ENCODE measurements at places on chromosomes 11 and 22.

GRCh38 chr11:126336138-126336541 lies 19.3 kb upstream of the ST3GAL4 start:
- DNase-seq = no peak

GRCh38 chr22:20575724-20576444 lies 68.5 kb downstream of the MED15 start:
- DNase-seq = no peak

DNA sequence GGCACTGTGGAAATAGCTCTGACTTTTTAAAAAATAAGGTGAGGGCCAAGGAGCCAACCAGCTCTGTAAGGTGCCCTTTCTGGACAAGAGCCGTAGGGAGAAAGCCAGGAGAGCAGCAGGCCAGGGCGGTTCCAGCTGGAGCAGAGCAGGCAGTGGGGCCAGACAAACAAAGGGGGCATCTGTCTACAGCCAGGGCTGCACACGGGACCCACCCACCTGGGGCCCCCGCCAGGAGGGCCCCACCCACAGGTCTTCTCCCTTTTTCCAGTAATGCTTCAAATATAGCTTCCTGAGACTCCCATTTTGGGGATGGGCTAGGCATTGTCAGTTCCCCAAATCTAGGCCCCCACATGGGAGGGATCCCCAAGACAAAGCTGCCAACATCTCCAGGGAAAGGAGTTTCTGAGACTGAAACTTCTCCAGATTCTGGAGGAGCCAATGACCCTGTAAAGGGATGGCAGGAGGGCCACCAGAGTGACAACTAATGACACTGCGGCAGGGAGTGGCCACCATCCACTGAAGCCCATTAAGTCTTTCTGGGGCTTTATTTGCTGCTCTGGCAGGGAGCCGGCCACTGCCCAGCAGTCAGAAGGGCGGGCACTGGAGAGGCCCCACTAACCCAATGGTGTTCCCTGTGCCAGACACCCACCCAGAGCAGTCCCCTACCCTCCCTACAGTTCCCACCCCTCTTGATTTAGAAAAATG lies 1.9 kb downstream of the ZFTA start:
- DNase-seq = no peak

GRCh38 chr11:78499971-78500370 lies 74.7 kb downstream of the NARS2 start:
- no peak for DNase-seq

DNA sequence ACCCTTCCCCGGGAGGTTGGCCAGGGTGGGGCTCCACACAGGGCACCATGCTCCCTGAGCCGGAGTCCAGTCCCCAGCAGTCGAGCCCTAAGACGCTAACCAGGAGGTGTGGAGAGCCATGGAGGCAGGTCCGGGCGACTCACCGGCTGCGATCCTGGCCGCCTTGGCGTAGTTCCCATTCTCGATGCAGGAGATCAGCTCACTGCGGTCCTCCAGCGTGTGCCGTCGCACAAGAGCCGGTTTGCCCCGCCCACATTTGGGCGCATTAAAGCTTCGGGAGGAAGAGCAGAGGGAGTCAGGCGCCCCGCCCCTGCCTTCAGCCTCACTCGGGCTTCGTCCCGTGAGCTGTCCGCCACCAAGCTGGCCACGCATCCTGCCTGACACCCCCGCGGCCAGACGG lies 50.8 kb downstream of the BRD1 start:
- no peak for DNase-seq

DNA sequence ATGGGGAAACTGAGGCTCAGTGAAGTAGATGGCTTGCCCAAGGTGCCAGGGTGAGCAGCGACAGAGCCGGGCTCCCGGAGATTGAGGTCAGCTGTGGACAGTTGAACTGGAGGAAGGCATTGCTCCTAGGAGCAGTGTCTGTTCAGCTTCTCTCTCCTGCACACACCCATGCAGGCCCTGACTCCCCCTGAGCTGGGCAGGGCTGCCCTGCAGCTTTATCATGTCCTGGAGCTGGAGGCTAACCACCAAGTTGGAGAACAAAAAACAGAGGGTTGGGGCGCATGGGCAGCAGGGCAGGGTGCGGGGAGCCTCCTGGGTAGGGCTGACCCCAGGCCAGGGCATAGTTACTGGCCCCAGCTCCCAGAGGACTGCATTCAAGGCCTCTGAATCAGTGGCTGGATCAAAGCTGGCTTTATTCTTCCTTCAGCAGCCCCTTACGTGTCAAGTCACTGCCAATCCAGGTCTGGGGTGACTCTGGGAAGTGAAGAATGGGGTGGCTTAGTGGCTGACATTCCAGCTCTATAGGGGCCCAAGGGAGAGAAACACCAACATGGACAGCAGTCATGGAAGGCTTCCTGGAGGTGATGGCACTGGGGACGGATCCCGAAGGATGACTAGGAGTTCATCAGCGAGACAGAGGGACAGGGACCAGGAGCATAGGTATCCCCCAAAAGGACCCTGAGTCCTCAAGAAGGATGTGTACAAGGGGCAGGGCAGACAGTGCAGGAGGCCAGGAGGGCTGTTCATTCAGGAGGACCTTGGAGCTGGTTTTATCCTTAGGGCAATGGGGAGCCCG lies 83.8 kb downstream of the CACNA1I start:
- no peak for DNase-seq

DNA sequence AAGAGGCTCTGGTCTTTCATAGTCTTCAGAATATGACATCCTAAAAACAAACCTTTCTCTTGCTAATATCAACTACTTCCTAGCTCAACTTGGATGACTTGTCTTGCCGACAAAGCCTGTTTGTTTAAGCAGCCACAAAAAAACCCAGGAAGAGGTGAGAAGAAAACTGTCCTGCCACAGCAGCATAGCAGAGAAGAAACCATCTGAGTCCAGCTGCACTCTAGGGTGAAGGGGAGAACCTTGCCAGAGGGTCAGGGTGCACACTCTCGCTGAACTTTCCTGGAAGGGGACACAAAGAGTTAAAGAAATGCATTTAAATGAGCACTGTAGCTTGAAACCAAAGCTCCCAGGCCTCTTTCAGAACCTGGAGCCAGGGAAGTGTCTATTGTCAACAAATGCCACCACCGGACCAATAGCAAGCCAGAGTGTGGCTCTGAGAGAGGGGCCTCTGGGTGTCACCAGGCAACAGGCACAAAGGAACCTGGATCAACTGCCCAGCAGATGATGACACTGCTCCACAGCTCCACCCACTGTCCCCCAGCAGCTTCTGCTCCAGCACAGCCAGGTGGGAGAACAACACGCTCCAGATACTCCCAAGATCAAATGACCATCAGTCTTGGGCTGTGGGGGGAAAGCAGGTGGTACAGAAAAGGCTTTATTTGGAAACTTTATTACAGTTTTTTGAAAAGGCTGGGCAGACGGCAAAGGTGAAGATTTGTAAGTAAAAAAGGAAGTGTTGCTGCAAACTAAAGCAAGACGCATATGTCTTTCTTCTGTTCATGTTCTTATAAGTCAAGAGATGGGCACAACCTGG lies 105.7 kb downstream of the RASSF10 start:
- no peak for DNase-seq

DNA sequence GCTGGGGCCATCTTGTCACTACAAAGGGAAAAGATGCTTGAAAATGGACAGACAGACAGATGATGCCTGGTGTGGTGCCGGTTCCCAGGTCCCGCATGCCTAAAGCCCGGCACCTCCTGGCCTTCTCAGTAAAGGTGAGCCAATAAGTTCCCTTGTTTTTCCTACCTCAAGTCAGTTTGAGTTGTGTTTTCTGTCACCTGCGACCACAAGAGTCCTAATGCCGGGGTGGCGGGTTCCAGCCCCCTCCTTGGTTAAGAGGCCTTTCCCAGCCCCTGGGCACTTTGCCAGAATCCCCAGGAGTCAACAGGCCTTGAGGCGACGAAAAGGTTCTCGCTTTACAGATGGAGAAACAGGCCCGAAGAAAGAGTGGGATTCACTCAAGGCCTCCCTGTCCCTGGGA lies 9.0 kb downstream of the FGF19 start:
- no peak for DNase-seq

- no peak for DNase-seq
Measured at GRCh38 chr11:118004543-118005223, 18.5 kb downstream of the IL10RA start.

DNA sequence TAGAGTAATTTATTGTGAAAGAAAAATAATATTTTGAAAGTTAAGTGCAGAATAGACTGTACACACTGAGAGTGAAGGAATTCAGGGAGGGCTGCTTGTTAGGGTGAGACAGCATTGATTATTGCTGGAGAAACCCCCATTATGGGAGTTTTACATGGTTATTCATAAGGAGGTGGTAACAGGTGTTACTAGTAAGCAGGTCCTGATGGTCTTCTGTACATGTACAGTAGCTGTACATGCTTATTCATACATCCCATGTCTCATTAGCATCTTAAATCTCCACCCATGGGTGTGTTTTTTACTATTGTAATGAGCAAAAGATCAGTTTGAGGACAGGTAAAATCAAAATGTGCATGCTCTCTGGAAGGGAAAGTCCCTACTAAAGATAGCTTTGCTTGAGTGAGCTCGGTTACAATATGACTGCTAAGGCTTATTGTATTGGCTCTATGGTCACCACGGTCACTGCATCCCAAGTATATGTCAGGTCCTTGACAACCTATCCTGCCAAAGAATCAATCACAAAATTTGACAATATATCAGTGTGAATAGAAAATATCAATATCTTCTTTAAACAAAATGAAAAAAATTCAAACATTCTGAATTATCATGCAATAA lies 6.2 kb downstream of the KDM4F start:
- no peak for DNase-seq

- no peak for DNase-seq
Measured at GRCh38 chr22:30763815-30764673, 69.4 kb downstream of the OSBP2 start.

- no peak for DNase-seq
Measured at GRCh38 chr11:32497951-32498350, 62.6 kb upstream of the WT1 start.

DNA sequence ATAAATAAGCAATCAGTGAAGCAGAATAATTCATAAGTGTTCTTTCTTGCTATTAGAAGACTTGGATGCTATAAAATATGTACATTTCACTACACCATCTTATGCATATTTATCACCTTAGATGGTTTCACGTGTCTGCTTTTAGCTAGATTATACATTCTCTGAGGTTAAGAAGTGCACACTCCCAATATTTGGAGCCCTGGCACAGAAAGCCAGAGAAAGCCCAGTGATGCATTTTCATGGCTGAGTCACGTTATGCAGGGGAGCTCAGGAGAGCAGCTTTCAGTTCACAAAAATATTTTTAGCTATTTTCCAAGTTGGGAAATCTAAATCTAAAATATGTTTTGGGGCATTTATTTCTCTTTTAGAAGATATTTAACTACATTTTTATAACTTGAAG lies 5.1 kb upstream of the TP53AIP1 start:
- DNase-seq = no peak

GRCh38 chr11:34938611-34939010 lies 22.2 kb downstream of the PDHX start:
- DNase-seq = no peak

DNA sequence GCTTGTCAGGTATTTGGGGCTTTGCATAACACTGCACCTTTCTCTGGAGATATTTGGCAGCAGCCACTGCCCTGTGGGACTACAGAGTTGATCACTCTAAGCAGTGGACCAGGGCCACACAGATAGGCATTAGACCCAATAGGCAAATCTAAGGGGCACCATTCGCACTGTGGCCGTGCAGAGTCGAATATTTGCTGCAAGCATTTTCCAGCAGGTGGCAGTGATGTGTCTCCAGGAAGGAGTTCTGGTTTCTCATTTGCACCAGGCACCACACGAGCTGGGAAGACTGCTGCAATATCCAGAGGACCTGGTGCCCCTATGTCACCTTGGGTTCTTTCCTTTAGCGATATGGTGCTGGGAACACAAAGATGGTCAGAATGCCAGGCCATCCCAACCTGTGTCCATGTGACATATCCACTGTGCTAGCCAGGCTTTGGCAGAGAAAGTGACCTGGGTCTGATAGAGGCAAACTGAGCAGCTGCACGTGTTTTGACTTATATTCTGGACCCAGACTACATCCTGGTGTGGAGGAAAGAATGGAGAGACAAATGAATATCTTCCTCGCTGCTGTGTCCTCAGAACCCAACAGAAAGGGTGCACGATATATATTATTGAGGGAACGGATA lies 318.7 kb downstream of the BUD13 start:
- DNase-seq = no peak

GRCh38 chr11:105878510-105878909 lies 143.5 kb downstream of the MSANTD4 start:
- DNase-seq = no peak

GRCh38 chr22:45722006-45722405 lies 50.4 kb downstream of the ATXN10 start:
- no peak for DNase-seq

DNA sequence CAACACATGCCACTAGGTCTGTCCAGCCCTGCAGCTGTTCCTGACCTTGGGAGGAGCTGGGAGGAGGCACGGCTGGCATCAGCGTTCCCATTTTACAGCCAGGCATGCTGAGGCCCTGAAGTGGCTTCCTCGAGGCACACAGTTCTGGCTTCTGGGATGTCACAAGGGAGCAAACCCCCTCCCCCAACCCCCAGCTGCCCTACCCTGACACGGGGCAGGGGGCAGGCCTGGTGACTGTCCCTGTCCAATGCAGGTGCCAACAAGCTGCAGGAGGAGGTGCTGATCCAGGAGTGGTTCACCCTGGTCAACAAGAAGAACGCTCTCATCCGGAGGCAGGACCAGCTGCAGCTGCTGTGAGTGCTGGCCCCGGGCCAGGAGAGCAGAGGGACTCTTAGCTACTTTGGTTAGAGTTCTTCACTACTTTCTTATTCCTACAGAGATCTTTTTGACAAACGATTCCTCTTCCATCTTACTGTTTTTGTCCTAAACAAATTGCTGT lies 5.3 kb downstream of the KCNK7 start:
- no peak for DNase-seq

DNA sequence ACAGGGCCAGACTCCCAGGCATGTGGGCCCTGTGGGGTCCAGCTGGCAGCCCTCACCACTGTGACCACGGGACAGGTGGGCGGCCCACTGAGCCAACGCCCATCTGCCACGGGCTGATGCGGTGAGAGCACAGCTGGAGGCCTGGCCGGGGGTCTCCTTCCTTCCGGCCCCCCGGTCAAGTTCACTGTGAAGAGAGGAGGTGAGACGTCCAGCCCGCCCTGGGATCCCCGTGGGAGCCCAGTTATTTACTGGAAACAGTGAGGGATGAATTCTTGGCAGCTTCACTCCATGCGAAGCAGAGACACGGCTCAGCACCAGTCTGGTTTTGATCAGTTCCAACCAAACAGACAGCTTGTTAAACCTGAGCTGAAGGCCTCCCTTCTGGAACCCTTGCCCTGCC lies 38.7 kb downstream of the WNT11 start:
- no peak for DNase-seq

Data from stimulated activated CD8-positive, alpha-beta memory T cell treated with anti-CD3 and anti-CD28 coated beads, Interleukin-15, amount 100 ng/mL, for 4 hours (primary cell).